ENCODE measurements at places on chromosomes 13 and 19.

GRCh38 chr13:57629821-57630235 lies 1.7 kb upstream of the PCDH17 start:
- no peak for DNase-seq

- no peak for DNase-seq
Measured at GRCh38 chr13:50016444-50016843, 1.2 kb downstream of the KCNRG start.

DNA sequence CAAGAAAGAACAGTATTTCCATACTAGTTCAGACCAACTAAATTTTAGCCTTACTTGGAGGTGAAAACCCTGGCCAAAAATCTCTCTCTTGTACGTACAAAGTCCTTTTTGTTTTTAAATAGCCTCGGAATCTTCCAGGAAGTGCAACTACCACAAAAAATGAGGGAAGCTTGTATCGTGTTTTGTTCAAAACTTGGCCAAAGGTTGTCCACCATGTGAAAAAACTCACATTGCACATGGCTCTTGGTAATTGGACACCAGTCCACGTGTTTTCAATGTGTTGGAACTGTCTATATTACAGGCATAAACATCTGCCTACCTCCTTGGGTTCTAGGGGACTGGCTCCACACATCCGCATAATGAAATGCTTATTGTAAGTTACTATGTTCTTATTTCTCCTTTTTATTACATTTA lies 15.2 kb upstream of the STRN4 start:
- DNase-seq, result no peak

- no peak for DNase-seq
Measured at GRCh38 chr13:52921194-52921593, 72.8 kb upstream of the PCDH8 start.

- DNase-seq, result no peak
Measured at GRCh38 chr13:23639674-23640073, 69.5 kb downstream of the TNFRSF19 start.

- DNase-seq, result no peak
Measured at GRCh38 chr13:88063741-88064140, 392.6 kb downstream of the SLITRK5 start.

- DNase-seq, result no peak
Measured at GRCh38 chr13:114054830-114055439, 77.5 kb downstream of the RASA3 start.

GRCh38 chr13:67791047-67791446 lies 560.9 kb upstream of the PCDH9 start:
- no peak for DNase-seq

GRCh38 chr13:39016087-39016486 lies 21.8 kb downstream of the PROSER1 start:
- DNase-seq, result no peak

DNA sequence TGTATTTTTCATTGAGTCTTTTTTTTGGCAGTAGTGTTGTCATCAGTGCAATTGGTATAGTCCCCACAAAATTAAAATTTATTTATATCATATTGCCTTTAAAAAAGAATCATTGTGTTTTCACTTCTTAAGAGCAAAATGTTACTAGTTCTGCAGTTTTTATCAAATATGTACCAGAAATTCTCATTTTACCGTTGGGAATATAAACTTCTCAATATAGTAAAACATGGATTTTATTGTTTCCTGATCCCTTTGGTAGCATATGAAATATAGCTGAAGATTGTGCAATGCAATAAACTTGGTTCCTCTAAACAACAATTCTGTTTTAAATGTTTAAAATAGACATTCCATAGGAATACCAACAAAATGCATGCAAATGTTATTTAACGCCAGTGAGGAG lies 306.5 kb upstream of the PCDH20 start:
- no peak for DNase-seq

GRCh38 chr13:39959497-39960144 lies 304.2 kb downstream of the COG6 start:
- DNase-seq, result no peak

DNA sequence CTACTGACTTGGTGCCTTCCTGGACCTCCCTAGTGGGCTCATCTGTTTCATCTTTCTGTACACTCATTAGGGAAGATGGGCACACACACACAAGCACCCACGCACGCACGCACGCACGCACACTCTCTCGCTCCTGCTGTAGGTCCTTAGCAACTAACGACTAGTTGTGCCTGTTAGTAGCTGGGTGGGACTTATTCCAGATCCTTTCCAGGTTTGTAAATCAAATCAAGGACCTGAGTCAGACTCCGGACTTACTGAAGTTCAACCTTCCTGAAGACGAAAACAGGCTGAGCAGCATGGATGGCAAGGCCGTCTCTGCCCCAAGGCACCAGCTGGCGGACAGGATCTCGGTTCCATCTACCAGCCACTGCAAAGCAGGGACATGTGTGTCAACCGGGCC lies 76.2 kb downstream of the SLC15A1 start:
- DNase-seq, result no peak

- no peak for DNase-seq
Measured at GRCh38 chr19:42069619-42070351, at the start of gene GRIK5. GRIK5 (minus strand) TSS chr19:42070206; CDS start chr19:42065770, 4,436 bp downstream.

GRCh38 chr13:91313103-91313502 lies 34.4 kb upstream of the MIR17HG start:
- no peak for DNase-seq

DNA sequence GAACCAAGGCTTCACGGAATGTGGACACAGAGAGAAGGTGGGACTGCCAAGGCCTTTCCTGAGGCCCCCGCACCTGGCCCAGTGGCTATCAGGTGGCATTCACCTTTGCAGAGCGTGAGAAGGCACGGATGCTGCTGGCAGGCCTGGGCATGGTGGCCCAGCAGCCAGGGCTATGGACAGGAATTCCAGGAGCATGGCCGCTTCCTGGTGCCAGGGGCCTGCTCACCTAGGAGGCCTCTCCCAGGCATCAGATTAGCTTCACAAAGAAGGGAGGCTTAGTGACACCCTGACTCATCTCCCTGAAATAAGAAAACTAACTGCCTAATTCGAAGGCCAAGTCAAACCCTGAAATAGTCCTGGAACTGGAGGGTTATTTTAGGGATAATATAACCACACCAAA lies 155.8 kb downstream of the TEX29 start:
- no peak for DNase-seq

- no peak for DNase-seq
Measured at GRCh38 chr13:46717275-46717674, 79.7 kb downstream of the ESD start.

- DNase-seq, result no peak
Measured at GRCh38 chr13:74289107-74289506, 154.9 kb upstream of the KLF12 start.

All from stimulated activated CD4-positive, alpha-beta T cell treated with anti-CD3 and anti-CD28 coated beads, Interleukin-1b, Interleukin-23, amount 100 ng/mL, for 4 hours (primary cell).